Activated T-helper 17 cell treated with anti-CD3 and anti-CD28 coated beads, Interleukin-2, amount 50 U/mL, for 72 hours (primary cell): ENCODE measurements at places on chromosomes 13 and 19. TPM values are rescaled to one million over a fixed set of nuclear protein-coding genes. Genes with fewer than 3 reads are reported as not detected.

The TEX29 gene
- 1.7 TPM for total RNA-seq

The NLRP7 gene
- total RNA-seq: not detected

The HIF3A gene
- not detected for total RNA-seq

The GZMM gene
- total RNA-seq: 31.3 TPM

The ZSCAN4 gene
- total RNA-seq: not detected

The HIPK4 gene
- total RNA-seq: not detected

The TNFRSF19 gene
- total RNA-seq: not detected

The SBK2 gene
- total RNA-seq: not detected

The GRAMD1A gene
- 183 TPM for total RNA-seq

The LYPD5 gene
- 0.73 TPM for total RNA-seq

The RBM42 gene
- total RNA-seq: 54.7 TPM

The TEX26 gene
- total RNA-seq: not detected

The PTGER1 gene
- 0.17 TPM for total RNA-seq

The SSC5D gene
- total RNA-seq: 0.69 TPM

The APBA3 gene
- 75.0 TPM for total RNA-seq

The ICAM1 gene
- 88.5 TPM for total RNA-seq

The LHB gene
- not detected for total RNA-seq

The ZNF429 gene
- total RNA-seq: 6.2 TPM

The C13orf42 gene
- total RNA-seq: not detected

The ZNF285 gene
- not detected for total RNA-seq

The WTIP gene
- total RNA-seq: 0.82 TPM

The CNFN gene
- not detected for total RNA-seq

The IGSF23 gene
- total RNA-seq: not detected

The CACNG7 gene
- not detected for total RNA-seq

The SLC1A6 gene
- total RNA-seq: not detected

The KLK13 gene
- not detected for total RNA-seq

The ALOX5AP gene
- 62.5 TPM for total RNA-seq

The FREM2 gene
- total RNA-seq: not detected

The NLRP9 gene
- total RNA-seq: not detected

The BCAM gene
- total RNA-seq: not detected

The KLK4 gene
- not detected for total RNA-seq

The KATNAL1 gene
- 25.0 TPM for total RNA-seq

The RNF113B gene
- total RNA-seq: not detected

The ZNF773 gene
- total RNA-seq: 6.2 TPM

The NLRP5 gene
- total RNA-seq: not detected

The ADGRL1 gene
- total RNA-seq: 3.9 TPM

The CBLC gene
- not detected for total RNA-seq

The GJB6 gene
- 16.8 TPM for total RNA-seq
